Astrocyte of the spinal cord (primary cell): ENCODE measurements at places on chromosomes 4 and X.

DNA sequence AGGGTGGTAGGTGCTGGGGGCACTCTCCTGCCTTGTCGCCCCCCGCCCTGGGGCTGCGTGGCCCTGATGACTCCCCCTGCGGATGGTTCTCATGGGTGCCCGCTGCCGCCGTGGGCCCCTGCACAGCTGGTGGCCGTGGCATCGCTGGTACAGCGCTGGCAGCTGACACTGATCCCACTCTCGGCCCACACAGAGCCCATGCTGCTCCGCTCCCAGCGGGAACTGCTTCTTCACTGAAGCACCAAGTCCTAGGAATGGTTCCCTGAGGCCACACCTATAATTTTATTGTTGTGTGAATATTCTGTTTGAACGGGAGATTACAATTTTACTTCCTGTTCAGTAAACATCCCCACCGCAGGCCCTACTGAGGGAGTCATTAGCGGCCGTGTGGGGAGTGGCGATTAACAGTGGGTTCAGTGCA, 138.6 kb upstream of the NKX1-1 start:
- DNase-seq: no peak

DNA sequence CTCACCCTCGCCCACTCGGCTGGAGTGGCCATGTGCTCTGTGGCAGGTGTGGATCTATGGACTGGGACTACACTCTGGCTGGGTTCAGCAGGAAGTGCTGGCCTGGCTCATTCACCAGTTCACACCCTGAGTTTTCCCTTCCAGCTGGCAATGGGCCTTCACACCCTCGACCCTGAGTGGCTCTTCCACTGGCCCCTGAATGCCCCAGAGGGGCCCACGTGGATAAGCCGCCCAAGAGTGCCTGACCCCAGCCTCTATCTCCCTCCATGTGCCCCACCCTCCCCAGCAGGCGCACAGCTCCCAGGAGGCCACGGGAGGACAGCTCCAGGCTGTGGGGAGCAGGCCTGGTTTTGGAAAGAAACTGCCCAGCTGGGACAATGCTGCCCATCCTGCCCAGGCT, 234.1 kb downstream of the AFAP1 start:
- DNase-seq: no peak

- DNase-seq: peak; percentile 62
These were observed 147.2 kb upstream of the RBPJ start for GRCh38 chr4:26173619-26174018.

DNA sequence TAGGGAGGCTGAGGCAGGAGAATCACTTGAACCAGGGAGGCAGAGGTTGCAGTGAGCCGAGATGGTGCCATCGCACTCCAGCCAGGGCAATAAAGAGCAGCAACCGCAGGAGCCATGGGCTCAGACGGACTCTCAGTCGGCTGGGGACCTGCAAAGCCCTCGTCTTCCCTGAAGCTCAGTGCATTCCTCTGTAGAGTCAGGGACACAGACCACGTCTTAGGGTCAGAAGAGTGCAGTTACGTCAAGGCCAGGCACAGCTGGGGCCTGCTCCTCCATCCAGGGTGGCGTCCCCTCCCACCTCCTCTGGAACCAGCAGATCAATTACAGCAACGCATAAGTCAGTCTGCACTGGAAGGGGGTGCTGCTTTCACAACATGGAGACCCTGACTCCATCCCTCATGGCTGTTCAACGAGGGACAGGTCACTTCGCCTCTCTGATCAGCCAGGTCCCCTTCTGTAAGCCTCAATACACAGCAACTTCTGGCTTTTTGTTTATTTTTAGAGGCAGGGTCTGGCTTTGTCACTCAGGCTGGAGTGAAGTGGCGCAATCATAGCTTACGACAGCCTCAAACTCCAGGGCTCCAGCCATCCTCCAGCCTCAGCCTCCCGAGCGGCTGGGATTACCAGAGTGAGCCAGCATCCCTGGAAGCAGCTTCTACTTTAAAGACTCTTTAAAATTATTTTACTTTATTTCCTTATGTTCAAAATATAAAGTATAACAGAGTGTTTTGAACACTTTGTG, 76.4 kb downstream of the ZFYVE28 start:
- no peak for DNase-seq

DNA sequence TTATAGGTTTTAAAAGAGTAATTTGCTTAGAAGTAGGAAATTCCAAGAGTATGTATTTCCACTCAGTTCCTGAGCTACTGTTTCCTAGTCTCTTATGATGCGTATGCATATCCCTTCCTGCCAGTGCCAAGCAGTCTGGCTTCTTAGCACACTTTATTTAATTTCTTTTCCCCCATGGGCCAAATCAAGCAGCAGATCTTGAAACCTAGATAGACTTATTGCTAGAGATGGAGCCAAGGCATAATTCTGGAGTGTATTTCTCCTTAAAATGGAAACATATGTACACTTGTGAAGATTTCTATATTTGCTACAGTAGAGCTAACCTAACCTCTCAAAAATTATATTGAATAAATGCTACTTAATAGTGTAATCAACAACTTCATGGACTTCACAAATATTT, 2337.6 kb downstream of the PCDH7 start:
- no peak for DNase-seq
